ENCODE measurements at places on chromosomes 7 and 10. TPM values are rescaled to one million over a fixed set of nuclear protein-coding genes. Genes with fewer than 3 reads are reported as not detected.

The CISD1 gene
- 23.2 TPM for total RNA-seq

The ZNF503 gene
- total RNA-seq, result 16.8 TPM

The PAX2 gene
- not detected for total RNA-seq

The TDRD1 gene
- total RNA-seq, result 0.16 TPM

The ADAM22 gene
- total RNA-seq, result 2.3 TPM

The ARHGEF35 gene
- 7.2 TPM for total RNA-seq

The MAT1A gene
- 0.13 TPM for total RNA-seq

The DPYSL4 gene
- 1.8 TPM for total RNA-seq

The DENND2A gene
- total RNA-seq, result 24.6 TPM

The FGFR2 gene
- 1.4 TPM for total RNA-seq

The SNX10 gene
- total RNA-seq, result 52.8 TPM

The NOS3 gene
- 57.1 TPM for total RNA-seq

The PRSS37 gene
- total RNA-seq, result not detected

The ASL gene
- 24.3 TPM for total RNA-seq

The MSS51 gene
- 1.6 TPM for total RNA-seq

The DNAJC12 gene
- total RNA-seq, result 1.0 TPM

The VGF gene
- total RNA-seq, result 0.22 TPM

The ZMIZ1 gene
- 81.1 TPM for total RNA-seq

The MMD2 gene
- total RNA-seq, result not detected

The RSPH10B gene
- total RNA-seq, result not detected

The AMPH gene
- 16.4 TPM for total RNA-seq

The DRGX gene
- not detected for total RNA-seq

The TUBB8 gene
- not detected for total RNA-seq

The MRLN gene
- not detected for total RNA-seq

The GRID1 gene
- 2.1 TPM for total RNA-seq

The CTAGE6 gene
- 0.29 TPM for total RNA-seq

The NAT16 gene
- not detected for total RNA-seq

The PLPP4 gene
- not detected for total RNA-seq

The GIMAP5 gene
- total RNA-seq, result 26.6 TPM

The OR2A1 gene
- total RNA-seq, result 0.16 TPM

The NRAP gene
- 0.06 TPM for total RNA-seq

The PTF1A gene
- not detected for total RNA-seq

The CREB3L2 gene
- total RNA-seq, result 175 TPM

The SOSTDC1 gene
- total RNA-seq, result not detected

The MCM10 gene
- total RNA-seq, result 1.2 TPM

The FRMPD2 gene
- not detected for total RNA-seq

The PRPS1L1 gene
- not detected for total RNA-seq

The OPN4 gene
- not detected for total RNA-seq

The SPDYE16 gene
- total RNA-seq, result not detected

The HOXA2 gene
- total RNA-seq, result 1.2 TPM

The FAM131B gene
- total RNA-seq, result 1.8 TPM

The PKD2L1 gene
- total RNA-seq, result 0.39 TPM

The CFAP58 gene
- 0.64 TPM for total RNA-seq

The ACBD5 gene
- total RNA-seq, result 26.6 TPM

The MRC1 gene
- 267 TPM for total RNA-seq

The COL28A1 gene
- 0.22 TPM for total RNA-seq

The NYAP1 gene
- 1.2 TPM for total RNA-seq

The AFAP1L2 gene
- 3.9 TPM for total RNA-seq

The OPALIN gene
- not detected for total RNA-seq

The CCDC146 gene
- 11.4 TPM for total RNA-seq

The CFAP46 gene
- total RNA-seq, result not detected

The BMPER gene
- total RNA-seq, result 4.6 TPM

Data from mesenteric fat pad (tissue), 1 donor.